ENCODE measurements at places on chromosomes 12 and 14.
A peak's percentile ranks its signal among the peaks of the same experiment; 100 is the strongest.

- DNase-seq = peak; percentile 55
Measured at GRCh38 chr14:74425525-74426201, 347 bp downstream of the SYNDIG1L start.

GRCh38 chr14:33165144-33165925 is 226.7 kb downstream of the NPAS3 start:
- no peak for DNase-seq

- no peak for DNase-seq
Measured at GRCh38 chr14:94914191-94914590, 144.3 kb upstream of the GSC start.

GRCh38 chr12:93922583-93923006 is 225.8 kb upstream of the PLXNC1 start:
- no peak for DNase-seq

- DNase-seq = no peak
Measured at GRCh38 chr12:109433618-109434017, 43.5 kb downstream of the KCTD10 start.

- DNase-seq = no peak
Measured at GRCh38 chr12:121214855-121215745, 5.2 kb downstream of the P2RX4 start.

DNA sequence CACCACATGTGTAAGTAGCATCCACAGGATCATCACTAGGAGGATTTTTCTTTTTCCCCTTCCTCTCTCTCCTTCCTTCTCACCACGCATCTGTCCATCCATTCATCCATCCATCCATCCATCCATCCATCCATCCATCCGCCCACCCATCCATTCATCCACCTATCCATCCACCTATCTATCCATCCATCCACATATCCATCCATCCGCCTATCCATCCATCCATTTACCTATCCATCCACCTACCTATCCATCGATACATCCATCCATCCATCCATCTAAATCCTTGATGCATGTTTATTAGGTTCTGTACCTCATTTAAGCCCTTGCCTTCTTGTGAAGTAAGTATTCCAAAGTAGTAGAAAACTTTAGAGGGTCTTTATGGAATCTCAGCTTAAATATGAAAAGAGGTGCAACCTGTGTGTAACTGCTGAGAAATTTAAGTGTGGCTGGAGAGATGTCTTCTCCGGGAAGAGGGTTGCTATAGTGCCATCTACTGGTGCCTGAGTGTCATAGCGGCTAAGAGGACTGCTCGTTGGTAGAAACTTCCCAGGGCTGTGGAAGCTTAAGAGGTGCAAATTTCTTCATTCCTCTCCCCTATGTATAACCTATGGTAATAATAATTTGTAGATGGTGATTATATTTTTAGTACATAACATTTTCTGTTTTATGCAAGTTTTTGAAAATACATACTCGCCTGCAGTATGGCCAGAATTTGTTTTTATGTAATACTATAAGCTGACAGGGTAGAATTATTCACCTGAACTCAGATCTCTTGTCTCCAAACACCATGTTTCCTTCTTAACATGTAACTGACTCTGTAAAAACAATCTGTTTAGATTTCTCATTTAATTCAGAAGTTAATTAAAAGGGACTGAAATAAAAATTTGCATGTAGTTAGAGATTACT is 46.0 kb downstream of the MYO1H start:
- peak; percentile 44 for DNase-seq

- no peak for DNase-seq
Measured at GRCh38 chr12:46212108-46212982, 56.5 kb downstream of the SLC38A1 start.

DNA sequence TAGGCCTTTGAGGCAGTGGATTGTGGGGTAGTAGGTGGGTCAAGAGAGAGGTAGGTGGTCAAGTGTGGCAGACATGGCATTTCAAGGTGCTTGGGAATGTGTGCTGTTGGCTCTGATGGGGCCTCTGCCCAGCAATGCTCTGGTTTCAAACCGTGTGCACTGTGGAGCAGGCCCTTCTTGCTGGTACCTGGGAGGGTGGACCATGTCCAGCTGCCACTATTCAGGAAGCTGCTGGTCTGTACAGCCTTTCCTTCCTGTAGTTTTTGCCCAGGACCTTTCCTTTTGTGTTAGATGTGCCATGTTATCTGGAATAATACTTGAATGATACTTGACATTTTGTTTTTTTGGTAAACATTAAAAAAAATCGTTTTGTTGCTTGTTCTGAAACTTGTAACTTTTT is 14.8 kb downstream of the RIMKLB start:
- no peak for DNase-seq

GRCh38 chr12:2083561-2083960 is 30.8 kb downstream of the CACNA1C start:
- no peak for DNase-seq

DNA sequence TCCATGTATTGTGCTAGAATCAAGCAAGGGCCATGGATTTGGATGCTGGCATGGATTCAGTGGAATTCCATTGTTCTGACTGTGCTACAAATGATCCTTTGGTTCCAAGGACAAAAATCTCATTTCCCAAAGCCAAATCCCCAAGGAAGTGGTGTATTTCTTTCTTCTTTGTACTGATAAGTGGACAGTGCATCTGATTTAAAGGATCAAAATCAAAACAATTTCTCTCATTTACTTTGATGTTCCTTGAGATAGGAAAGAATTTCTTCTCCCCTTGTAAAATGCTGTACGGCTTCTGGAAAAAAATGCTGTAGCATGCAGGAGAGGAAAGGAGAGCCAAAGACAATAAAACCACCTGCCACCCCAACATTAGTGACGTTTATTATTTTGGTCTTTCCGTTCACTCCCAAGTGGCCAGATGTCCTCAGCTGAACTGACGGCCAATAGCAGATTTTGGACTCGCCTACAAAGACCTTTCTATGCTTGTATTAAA is 185.7 kb downstream of the PRKD1 start:
- no peak for DNase-seq

DNA sequence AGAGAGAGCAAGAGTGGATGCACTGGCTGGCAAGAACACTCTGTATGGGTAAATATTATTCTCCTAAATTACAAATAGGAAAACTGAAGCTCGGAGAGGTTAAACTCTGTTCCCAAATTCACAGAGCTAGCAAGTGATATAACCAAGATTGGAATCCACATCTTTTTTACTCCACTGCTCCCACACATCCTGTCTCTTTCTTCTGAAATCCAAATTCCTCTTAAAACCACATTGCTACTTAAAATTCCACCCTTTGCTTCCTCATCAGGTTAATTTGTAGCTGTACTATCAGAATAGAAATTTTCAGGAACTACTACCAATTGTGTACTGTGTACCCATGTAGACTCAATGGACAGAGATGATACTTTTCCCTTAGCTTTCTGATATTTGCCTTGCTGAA is 74.4 kb downstream of the ARMH4 start:
- no peak for DNase-seq

- DNase-seq = no peak
Measured at GRCh38 chr12:41438854-41439541, 250.9 kb downstream of the PDZRN4 start.

DNA sequence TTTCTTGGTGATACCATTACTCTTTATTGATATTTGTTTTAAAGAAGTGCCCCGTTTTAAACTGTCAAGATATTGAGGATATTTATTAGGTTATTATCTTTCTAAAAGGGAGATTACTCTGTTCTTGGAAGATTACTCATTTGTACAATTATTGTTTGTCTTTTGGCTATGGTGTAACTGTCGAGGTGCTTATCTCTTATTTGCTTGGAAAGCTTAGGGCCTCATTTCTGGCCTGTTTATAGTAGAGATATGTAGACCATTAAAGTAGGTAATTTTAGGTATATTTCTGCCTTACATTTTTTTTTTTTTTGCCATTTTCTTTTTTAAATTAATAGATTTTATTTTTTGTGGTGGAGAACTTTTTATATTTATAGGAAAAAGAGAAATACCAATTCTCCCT is 74.2 kb downstream of the KTN1 start:
- no peak for DNase-seq

GRCh38 chr14:91867316-91867988 is at the start of gene TC2N:
TC2N (minus strand) TSS chr14:91867536; CDS start chr14:91813769, 53,767 bp downstream.
- DNase-seq = peak; percentile 57

DNA sequence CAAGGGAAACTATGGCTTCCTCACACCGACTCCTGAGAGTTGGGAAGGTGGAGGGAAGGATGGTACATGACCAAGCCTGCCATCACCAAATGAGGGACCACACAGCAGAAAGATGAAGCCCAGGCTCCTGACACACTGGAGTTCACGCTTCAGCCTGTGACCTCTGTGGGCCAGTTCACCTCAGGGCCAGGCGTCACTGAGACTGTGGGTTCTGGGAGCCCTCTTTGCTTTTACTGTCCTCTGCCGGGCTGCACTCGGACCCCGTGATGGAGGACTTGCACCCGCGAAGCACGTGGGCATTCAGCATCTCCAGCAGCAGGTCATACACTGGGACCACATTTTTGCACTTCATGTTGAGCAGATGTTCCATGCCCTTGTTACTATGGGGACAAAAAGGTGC is 61.2 kb downstream of the ESR2 start:
- no peak for DNase-seq

- DNase-seq = no peak
Measured at GRCh38 chr14:40100544-40101196, 668.4 kb upstream of the FBXO33 start.

GRCh38 chr14:22845821-22846625 is 9.6 kb downstream of the MMP14 start:
- DNase-seq = no peak

GRCh38 chr14:92009604-92010003 is 30.3 kb downstream of the TRIP11 start:
- DNase-seq = no peak

DNA sequence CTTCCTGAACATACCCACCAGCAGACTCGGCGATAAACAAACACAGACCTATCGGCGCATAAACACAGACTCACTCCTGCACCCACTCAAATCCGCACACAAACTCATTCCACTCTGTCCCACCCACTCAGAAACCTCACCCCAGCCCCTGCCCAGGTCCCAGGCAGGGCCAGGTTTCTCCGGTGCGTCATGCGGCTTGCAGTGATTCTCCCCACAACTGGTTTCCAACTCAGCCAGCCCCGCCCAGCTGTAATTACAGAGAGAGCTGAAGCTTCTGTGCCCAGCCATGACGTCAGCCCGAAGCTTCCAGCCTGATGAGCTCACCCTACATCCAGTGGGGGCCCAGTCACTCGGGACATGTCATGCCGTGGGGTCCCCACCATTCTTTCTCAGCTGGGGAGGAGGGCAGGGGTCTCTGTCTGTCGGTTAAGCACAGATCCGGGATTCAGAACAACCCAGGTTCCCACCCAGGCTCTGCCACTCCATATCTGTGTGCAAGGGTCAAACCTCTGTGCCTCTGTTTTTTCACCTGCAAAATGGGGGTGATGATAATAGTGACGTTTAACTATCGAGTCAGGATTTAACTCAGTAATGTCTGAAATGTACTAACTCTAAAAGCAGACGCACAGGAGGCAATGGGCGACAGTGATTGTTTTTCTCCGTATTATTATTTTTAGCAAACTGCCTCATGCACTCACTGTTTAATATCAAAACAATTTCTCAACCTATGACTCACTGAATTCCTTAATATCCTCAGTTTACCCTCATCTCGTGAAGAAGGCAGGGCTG is 2.3 kb upstream of the HSPB8 start:
- no peak for DNase-seq

- no peak for DNase-seq
Measured at GRCh38 chr12:6334359-6334758, 7.5 kb downstream of the TNFRSF1A start.

DNA sequence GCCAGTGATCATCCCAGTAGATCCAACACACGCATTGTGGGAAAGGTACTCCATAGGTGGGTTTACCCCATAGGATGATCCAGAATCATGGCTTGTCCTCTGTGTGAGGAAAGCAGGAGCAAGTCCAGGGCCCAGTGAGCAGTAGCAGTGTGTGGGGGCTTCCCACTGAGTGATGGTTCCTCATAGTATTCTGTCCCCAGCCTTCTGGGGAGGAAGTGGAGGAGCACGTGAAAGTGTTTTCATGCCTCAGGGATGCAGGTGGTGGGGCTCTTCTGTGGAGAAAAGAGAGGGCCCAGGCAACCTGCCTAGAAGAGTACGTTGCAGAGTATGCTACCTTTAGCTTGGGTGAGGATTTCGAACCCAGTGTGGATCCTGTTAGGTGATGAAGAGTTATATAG is 56.5 kb downstream of the SUSD6 start:
- no peak for DNase-seq

GRCh38 chr12:104172570-104172947 is 34.5 kb upstream of the NFYB start:
- no peak for DNase-seq

DNA sequence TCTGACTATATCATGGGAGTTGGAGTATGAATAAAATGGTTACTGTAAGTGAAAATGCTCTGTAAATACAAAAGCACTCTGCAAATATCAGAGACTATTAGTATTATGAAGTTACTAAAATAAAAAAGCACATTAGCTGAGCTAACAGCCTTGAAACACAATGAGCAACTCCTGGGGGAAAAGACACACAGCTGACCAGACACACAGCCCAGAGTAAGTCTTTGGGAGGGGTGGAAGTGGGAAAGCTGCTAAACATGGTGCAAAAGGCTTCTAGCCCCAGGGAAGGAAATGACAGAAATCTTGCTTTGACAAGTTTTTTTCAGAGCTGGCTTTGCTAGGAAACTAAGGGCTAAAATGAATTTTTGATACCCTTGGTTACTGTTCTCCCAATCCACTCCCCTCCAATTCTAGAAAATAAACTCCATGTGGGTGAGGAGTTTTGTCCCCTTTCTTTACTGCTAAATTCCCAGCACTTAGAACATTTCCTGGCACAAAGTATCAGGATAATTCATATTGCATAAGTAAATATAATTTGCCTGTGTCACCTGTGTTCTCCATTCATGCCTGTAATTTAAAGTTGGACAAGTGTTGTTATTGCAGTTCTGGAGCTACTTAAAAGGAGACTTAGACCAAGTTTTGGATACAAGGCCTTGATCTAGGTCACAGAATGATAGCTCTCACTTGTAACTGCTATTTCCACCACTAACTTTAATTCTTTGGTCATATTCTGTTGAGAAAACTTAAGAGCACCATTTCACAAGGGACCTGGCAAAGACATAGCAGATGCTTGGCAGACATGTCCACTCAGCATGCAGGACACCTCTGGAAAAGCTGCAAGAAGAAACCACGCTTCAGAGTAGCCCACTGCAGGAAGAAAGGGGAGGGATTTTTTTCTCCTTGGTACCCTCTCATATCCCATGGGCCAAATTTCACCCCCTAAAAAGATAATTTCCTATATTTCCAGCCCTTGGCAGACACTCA is 19.0 kb upstream of the RAB3IP start:
- DNase-seq = no peak

Data from activated T-cell treated with anti-CD3 and anti-CD28 coated beads, Interleukin-2, amount 50 U/mL, for 48 hours (primary cell).